ENCODE measurements at places on chromosomes 3 and 15.
A peak's percentile ranks its signal among the peaks of the same experiment; 100 is the strongest.

DNA sequence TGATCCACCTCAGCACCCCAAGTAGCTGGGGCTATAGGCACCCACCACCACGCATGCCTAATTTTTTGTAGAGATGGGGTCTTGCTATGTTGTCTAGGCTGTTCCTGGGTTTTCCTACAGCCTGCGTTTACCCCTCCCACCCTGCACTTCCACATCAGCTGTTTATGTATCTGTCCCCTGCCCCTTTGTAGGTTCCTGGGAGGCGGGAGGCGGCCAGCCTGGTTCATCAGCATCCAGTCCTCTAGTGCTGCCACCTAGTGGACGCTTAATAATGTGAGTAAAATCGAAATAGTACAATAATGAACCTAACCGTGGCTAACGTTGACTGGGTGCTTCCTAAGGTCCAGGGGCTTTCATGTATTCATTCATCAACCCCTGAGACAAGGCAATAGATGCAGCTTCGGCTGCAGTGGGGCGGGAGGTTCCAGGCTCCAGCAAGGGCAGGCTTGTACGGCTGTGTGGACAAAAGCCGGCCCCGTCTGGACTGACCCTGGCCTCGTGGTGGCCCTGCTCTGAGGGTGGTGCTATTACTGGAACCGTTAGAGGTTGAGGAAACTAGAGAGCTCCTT is 1.2 kb upstream of the LCTL start:
- peak; percentile 15 for DNase-seq

- no peak for DNase-seq
Measured at GRCh38 chr3:170839518-170840100, 30.4 kb downstream of the RPL22L1 start.

DNA sequence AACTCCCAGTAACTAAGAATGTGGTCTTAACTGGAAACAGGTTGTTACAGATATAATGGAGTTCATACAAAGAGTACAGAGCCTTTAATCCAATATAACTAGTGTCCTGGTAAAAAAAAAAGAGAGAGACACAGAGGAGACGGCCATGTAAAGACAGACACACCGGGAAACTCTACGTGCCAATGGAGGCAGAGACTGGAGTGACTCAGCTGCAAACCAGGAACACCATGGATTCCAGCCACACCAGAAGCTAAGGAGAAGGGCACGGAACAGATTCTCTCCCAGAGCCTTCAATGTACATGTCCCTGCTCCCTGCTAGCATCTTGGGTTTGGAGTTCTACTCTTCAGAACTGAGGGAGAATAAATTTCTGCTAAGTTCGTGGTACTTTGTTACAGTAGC is 4.5 kb downstream of the RNF168 start:
- no peak for DNase-seq

DNA sequence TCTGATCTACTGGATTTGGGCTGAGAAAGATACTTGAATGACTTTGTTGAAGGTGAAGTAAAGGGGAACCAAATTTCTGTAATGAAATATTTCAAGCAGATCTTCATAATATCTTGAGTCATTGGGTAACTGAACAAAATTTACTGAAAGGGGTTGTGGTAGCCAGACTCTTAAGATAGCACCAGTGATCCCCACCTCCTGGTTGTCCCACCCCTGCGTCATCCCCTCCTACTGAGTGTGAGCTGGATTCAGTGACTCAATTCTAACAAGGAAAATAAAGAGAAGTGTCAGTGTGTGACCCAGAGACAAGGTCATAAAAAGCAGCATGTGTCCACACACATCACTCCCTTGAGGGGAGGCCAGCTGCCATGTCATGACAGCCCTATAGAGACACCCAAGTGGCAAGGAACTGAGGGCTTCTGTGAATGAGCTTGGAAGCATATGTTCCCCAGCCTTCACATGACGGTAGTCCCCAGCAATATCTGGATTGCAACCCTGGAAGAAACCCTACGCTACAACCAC is 107.1 kb downstream of the MECOM start:
- no peak for DNase-seq

GRCh38 chr3:39346785-39347585 is 17.5 kb downstream of the CCR8 start:
- DNase-seq = no peak

DNA sequence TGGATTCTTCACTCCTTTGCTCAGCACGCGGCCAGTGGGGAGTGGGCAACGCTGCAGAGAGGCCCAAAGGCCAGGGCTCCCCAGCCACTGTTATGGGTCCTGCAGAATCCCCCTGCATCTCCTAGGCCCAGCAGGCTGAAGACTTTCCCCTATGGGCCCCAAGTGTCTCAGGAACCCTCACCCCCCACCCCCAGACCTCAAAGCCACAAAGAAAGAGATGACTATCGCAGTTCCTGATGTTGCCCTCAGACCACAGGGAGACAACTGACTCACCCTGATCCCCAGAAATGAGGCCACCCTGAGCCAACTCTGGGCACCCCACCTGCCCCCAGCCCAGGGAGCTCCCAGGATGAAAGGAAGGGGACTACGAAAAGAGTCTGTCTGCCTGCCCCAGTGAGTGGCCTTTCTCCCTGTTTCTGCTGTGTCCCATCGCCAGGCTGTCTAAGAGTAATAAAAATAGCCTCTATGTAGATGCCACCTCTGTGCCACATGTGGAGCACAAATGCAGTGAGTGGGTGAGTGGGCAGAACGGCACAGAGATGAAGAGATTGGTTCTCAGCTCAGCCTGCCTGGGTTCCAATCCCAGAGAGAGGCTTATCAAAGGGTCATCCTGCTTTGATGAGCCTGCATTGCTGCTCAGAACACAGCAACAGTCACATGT is 283.0 kb downstream of the UACA start:
- peak; percentile 66 for DNase-seq

GRCh38 chr15:60371175-60372051 is 26.4 kb downstream of the ANXA2 start:
- no peak for DNase-seq

DNA sequence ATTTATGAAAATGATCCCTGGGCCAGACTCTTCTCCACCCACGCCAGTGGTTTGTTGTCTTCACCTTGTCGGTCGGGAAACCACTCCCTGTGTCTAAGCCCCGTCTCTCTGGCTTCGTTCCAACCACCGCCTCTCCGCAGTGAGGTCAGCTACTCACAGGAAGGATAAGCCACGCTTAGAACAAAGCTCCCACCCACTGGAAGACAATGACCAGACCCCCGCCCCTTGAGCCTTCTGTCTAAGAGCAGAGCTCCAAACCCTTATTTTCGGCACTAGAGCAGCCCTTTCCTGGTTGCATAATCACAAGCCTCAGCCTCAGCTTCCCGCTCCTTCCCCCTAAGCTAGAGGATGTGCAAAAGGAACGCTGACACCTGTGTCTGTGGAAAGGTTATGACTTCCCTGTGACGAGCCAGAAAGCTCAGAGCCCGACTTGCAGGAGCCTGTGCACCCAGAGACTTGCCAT is 114.9 kb upstream of the MEF2A start:
- DNase-seq = peak; percentile 61

DNA sequence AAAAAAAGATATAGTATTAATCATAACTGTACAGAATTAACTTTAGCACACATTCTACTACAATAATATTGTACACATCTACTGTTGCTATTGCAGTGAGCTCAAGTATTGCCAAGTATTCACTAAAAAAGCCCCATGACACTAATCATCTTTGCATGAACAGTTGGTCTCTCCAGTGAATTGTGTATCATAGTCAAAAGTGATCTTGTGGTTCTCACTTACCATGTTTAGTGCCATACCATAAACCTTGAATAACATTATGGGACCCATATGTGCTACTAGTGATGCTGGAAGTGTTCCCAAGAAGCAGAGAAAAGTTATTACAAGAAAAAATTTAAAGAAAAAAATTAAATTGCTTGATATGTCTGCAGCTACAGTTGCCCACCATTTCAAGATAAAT is 177.1 kb downstream of the PCCB start:
- no peak for DNase-seq

GRCh38 chr3:180265551-180265950 is 228.8 kb upstream of the PEX5L start:
- DNase-seq = no peak

GRCh38 chr3:132346841-132347736 is 29.9 kb downstream of the ACP3 start:
- no peak for DNase-seq

- DNase-seq = no peak
Measured at GRCh38 chr15:85905751-85906450, 111.2 kb upstream of the KLHL25 start.

DNA sequence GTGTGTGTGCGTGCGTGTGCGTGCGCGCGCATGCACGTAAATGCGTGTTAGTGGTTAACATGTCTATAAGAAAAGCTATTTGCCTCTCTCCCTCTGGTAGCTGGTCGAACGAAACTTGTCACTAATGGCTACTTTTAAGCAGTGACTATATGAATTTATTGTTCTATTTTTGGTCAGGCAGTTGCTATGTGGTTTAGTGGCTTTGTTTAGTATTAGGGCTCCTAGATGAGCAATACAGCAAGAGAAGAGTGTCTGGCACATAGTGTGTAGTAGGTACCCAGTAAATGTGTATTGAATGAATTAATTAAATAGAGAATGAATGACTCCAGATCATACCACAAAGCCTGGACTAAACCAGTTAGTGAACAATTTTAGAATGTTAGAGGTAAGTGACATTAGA is 171.6 kb downstream of the PPM1L start:
- no peak for DNase-seq

DNA sequence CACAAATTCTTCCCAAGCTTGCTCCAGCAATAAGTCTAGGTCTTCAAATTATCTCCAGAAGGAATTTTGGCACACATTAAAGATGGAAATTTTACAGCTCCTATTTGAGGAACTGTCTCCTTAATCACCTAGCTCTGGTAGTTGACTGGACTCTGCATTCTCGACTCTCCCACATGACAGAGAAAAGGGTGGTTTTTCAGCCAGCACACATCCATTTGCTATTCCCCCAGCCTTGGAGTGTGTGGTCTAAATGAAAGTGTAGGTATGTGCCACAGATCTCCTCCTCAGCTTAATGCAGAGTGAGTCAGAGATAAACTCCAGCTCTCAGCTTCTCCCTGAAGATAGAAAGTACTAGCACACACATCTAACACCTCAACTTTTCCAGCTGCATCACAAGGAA is 62.2 kb upstream of the ALCAM start:
- DNase-seq = no peak

- DNase-seq = no peak
Measured at GRCh38 chr3:27108322-27108721, 260.9 kb downstream of the NEK10 start.

All from stimulated activated CD4-positive, alpha-beta T cell treated with anti-CD3 and anti-CD28 coated beads, Interleukin-12 subunit alpha, Interleukin-12 subunit beta, amount 100 ng/mL, for 24 hours (primary cell).